AG09309 (cell line): ENCODE measurements at places on chromosomes 2 and 18.

- peak; percentile 47 for DNase-seq
Measured at GRCh38 chr2:23563673-23564614, 179.0 kb downstream of the KLHL29 start.

GRCh38 chr2:239684996-239685395, 284.2 kb upstream of the HDAC4 start:
- DNase-seq: no peak

GRCh38 chr2:8314063-8314462, 367.8 kb upstream of the ID2 start:
- DNase-seq: no peak

DNA sequence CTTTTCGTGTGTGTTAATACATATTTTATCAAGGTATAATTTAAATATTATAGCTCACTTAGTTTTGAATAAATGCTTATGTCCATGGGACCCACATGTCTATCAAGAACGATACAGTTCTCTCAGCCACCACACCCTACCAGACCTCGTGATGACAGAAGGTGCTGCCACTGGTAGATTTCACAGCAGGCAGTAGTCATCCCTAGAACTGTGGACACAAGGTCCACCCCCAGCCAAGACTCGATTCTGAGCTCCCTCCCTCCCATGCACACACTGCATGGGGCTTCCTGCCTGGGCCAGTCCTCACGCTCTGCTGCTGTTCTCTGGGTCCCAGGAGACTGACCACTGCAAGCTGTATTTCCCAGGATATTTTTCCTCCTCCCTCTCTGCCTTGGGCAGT, 26.5 kb upstream of the CREB1 start:
- no peak for DNase-seq

GRCh38 chr2:197204519-197205250, 105.9 kb downstream of the ANKRD44 start:
- DNase-seq: no peak

DNA sequence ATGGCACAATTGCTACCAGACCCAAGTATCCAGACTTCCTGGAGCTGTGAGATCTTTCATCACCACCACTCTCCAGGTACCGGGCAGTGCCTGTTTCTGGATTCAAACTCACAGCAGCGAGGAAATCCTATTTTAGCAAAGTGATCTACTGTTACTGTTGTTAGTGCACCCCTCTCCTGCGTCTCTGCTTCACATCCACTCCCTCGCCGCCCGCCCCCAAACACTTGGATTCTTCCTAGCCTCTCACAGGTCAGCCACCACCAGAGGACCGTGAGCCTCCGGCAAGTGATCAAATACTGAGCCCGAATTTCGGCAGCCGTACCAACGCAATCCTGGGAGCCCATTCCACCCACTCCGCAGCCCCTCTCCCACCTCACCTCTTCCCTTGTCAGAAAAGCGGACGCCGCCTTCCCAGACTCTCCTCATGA, 519 bp downstream of the METTL4 start:
- no peak for DNase-seq
